ENCODE measurements at places on chromosomes 6 and 20.

- DNase-seq = no peak
Observed at GRCh38 chr6:73631849-73632248, 21.9 kb downstream of the SLC17A5 start.

- no peak for DNase-seq
Observed at GRCh38 chr6:1079525-1079924, 232.4 kb upstream of the FOXQ1 start.

DNA sequence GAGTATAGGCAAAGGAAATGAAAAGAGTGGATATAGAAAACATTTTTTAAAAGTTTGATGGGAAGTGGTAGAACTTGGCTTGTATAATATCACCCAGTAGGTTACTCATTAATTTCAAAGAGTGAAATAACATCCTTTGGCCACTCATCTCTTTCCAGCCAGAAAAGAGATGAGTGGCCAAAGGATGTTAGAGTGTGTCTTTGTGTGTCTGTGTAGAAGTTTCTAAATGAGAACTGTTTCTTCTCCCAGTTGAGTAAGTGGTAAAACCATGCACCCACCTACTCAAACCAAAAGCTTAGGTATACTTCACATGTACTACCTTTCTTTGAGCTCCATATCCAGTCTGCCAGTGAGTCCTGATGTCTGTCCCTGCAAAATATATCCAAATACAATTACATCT is 47.7 kb upstream of the TMEM244 start:
- no peak for DNase-seq

- no peak for DNase-seq
Observed at GRCh38 chr6:153872946-153873345, 166.1 kb upstream of the OPRM1 start.

GRCh38 chr20:35988910-35989463 is 20.6 kb downstream of the CNBD2 start:
- DNase-seq = no peak

- DNase-seq = no peak
Observed at GRCh38 chr6:137874204-137875057, 7.4 kb downstream of the TNFAIP3 start.

- no peak for DNase-seq
Observed at GRCh38 chr20:51029963-51030920, 7.3 kb upstream of the KCNG1 start.

DNA sequence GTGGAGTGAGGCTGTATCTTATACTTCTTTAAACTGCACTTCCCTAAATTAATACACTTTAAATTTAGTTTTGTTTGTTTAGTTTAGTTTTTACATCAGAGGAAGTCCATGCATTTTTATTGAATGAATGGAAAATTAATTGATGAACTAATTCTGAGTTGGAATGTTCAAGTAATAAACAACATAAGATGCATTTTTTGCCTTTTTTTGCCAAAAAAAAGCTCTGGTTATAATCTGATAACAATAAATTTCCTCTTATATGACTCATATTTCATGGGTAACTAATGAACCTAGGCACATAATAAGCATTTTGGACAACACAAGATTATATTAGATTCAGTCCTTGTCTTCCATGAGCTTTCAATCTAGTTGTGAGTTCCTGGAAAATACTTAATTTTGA is 323.1 kb downstream of the CENPW start:
- no peak for DNase-seq

- DNase-seq = no peak
Observed at GRCh38 chr20:45325371-45325770, 17.3 kb upstream of the MATN4 start.

DNA sequence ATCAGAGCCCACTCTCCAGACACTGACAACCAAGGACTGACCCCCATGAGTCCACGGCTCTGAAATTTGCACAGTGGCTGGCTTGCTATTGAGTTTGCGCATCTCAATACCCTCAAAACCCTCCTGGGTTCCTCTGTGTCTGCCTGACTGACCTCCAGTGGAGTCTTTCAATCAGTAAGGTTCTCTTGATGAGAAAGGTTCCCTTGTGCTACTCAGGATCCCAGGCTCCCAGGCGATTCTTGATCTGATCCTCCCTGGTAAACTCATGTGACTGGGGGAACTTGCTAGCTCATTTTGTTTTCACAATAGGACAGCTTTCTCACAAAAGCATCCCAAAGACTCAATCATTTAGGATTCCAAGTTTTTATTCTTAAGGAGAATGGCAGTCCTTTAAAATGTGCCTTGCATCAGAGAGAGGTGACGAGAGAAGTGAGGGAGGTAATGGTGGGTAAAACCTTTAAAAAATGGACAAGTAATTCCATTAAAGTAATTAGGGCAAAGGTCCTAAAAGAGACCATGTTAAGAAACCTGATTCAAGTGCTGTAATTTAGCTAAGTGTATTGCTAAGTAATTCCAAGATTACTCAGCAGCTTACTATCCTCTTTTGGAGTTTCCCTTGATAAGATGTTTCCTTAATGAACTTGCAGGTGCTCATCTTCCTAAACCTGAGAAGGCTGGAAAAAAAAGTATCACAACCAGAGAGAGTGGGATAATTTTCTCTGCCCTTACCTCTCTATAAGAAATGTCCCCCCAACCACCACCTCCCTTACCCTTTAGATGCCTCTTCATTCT is 304.7 kb upstream of the SGK1 start:
- no peak for DNase-seq

GRCh38 chr6:27816906-27817305 is 95.3 kb downstream of the OR2B2 start:
- DNase-seq = no peak

GRCh38 chr20:45595235-45595634 is 16.2 kb upstream of the WFDC8 start:
- DNase-seq = no peak

- no peak for DNase-seq
Observed at GRCh38 chr20:60102665-60103210, 144.5 kb downstream of the CDH26 start.

- no peak for DNase-seq
Observed at GRCh38 chr6:75155631-75156030, 50.2 kb downstream of the COL12A1 start.

DNA sequence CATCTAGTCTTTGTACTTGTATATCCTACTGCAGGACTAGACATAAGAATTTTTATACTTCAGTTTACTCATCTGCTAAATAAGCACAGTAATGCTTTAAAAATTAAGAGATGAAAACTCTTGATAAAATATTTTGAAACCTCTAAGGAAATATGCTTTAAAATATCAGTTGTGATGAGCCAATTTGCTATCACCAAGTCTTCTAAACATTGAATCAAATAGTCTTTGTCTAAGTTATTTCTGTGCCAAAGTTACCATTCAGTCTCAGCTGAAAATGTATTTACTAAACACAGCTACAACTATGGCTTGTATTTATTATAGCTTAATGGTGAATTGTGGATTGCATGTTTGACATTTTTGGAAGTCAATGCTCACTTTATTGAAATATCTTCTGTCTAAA is 46.2 kb upstream of the RFPL4B start:
- DNase-seq = no peak

GRCh38 chr6:34030831-34031624 is 114.9 kb downstream of the GRM4 start:
- DNase-seq = no peak

GRCh38 chr6:2596222-2596621 is 154.5 kb downstream of the MYLK4 start:
- DNase-seq = no peak

GRCh38 chr6:53730767-53731166 is 64.0 kb upstream of the LRRC1 start:
- DNase-seq = no peak

DNA sequence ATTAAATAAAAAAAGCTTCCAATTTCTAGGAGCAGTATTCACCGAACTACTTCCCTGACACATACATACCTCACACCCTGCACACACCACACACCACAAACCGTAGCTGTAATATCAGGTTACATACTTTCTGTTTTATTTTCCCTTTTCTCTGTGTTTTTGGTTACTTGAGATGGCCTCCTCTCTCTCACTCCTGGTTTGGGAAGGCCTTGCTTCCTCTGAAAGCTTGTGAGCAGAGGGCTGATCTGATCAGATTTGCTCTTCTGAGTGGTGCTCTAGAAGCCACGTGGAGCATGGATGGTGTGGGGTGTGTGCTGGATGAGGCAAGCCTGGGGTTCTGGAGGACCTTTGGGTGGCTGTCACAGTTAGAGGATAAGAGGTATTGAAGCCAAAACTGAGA is 20.9 kb downstream of the UTRN start:
- no peak for DNase-seq
